ENCODE measurements at places on chromosomes 11 and 22. TPM values are rescaled to one million over a fixed set of nuclear protein-coding genes. Genes with fewer than 3 reads are reported as not detected.

The PLEKHA7 gene
- total RNA-seq: 44.0 TPM

The APOL4 gene
- total RNA-seq: 29.0 TPM

DNA sequence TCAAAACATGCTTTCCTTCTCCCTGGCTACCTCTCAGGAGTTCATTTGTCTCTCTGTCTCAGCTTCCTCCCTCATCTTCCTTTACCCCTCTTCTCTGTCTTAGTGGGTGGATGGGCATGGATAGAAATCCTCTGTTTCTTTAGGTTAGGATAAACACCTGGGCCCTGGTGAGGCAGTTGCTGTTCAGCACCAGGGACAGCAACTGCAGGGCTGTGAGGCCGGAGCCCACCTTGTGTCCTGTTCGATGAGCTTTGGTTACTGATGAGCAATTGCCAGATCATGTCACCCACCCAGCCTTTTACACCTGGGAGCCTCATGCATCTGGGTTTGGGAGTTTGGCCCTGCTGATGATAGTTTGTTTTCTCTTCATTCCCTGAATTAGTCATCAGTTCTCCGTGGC lies 6.1 kb upstream of the CRYBB3 start:
- no peaks in the 10 kb centered on the region for H3K4me1 ChIP-seq
- no peak for DNase-seq
- peaks cover 61% of the 10 kb centered on the region for H3K36me3 ChIP-seq
- H3K4me3 ChIP-seq: no peak overlapping the region

- H3K27ac ChIP-seq: peak overlapping the region; percentile 94
- peak; percentile 77 for DNase-seq
- H3K36me3 ChIP-seq: no peaks in the 10 kb centered on the region
- H3K27me3 ChIP-seq: no peaks in the 10 kb centered on the region
- no peak overlapping the region for H3K4me3 ChIP-seq
Measured at GRCh38 chr11:67351275-67352005, 1.9 kb downstream of the POLD4 start.

GRCh38 chr22:31538815-31539214 lies 42.5 kb downstream of the SFI1 start:
- no peaks in the 10 kb centered on the region for H3K4me1 ChIP-seq
- no peak for DNase-seq
- H3K36me3 ChIP-seq: peaks cover 5% of the 10 kb centered on the region
- no peak overlapping the region for H3K27ac ChIP-seq
- H3K27me3 ChIP-seq: no peaks in the 10 kb centered on the region
